ENCODE measurements at places on chromosomes 2 and 18.

GRCh38 chr2:105934467-105934866 is 189.8 kb downstream of the NCK2 start:
- no peak for DNase-seq

DNA sequence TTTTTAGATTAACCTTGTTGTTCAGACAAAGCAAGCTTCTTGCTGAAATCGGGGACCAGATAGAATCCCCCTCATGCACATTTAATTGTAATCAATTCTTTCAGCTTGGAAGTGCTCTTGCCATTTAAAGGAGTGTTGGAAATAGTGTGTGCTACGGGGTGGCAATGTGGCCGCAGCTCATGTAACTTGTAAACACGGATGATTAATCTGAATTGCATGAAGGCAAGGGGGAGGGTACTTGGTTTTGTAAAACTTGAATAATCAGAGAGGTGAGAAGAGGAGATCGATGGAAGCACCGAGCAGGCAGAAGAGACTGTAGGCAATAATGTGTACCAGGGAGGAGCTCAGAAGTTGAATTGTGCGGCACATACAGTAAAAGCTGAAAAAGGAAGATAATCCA is 273.5 kb downstream of the PTGR3 start:
- no peak for DNase-seq

GRCh38 chr2:29761278-29761677 is 160.1 kb downstream of the ALK start:
- DNase-seq, result no peak

DNA sequence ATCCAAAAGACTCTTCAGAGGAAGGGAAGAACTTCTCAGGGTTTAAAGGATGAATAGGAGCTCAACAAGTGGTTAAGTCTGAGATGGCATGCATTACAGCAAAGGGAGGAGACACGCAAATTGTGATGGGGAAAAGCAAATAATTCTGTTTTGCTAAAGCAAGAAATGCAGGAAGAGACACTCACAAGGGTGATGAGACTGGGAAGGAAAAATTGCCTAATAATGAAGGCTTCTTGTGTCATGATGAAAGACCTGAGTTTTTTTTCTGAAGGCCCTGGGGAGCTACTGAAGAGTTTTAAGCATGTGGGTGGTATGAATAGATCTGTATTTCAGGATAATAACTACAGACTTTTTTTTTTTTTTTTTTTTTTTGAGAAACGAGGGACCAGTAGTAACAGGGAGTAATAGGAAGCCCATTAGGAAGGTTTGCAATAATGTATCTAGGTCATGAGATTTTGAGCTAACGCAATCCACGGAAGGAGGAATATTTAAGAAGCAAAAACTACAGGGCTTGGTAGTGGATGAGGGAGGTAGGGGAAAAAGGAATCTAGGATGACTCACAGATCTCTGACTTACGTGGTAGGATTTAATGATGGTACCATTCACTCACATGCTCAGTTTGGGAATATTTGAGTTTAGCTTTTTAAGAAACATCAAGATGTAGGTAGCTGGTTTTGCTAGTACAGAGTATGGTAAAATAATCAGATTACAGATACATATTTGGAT is 16.0 kb upstream of the SERPINB3 start:
- no peak for DNase-seq

GRCh38 chr18:50749945-50750344 is 69.9 kb downstream of the MRO start:
- peak; percentile 63 for DNase-seq

- no peak for DNase-seq
Observed at GRCh38 chr2:100192825-100193224, 50.4 kb upstream of the AFF3 start.

DNA sequence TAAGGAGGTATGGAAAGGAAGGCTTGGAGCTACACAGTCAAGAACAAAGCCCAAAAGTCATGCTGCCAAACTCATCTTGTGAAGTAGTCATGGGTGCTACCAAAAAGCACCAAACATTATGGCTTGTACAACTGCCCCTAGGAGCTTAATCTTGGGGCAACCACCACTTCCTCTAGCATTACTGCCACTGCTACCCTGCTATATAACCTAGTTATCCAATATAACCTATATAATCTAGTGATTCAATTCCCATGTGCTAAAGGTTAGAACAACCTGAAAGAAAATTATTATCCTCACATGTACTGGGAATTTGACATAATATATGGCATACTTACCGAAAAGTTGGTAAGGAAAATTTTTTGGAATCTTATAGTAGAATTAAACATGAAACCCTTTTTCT is 102.6 kb upstream of the RBBP8 start:
- no peak for DNase-seq

GRCh38 chr2:166410828-166411472 is 35.2 kb upstream of the SCN9A start:
- DNase-seq, result no peak

- DNase-seq, result no peak
Observed at GRCh38 chr2:186637497-186637800, 47.6 kb downstream of the ITGAV start.

DNA sequence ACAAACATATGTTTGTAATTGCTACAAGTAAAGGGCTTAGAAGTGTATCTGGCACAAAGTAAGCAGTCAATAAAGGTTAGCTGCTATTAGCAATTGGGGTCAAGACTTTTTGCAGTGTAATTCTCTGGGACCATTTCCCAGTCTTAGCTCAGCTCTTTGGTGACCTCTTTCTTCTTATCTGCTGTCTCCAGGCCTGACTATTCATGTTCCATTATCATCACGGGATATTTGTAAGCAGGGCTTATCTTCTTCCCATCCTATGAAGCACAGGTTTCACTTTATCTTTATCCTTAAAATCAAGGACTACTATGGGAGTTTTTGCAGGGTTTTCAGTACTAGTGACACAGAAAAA is 131.7 kb downstream of the DOCK10 start:
- no peak for DNase-seq

GRCh38 chr2:30768036-30768686 is 39.1 kb downstream of the CAPN13 start:
- DNase-seq, result no peak

- DNase-seq, result no peak
Observed at GRCh38 chr2:2641541-2642410, 310.7 kb upstream of the MYT1L start.

DNA sequence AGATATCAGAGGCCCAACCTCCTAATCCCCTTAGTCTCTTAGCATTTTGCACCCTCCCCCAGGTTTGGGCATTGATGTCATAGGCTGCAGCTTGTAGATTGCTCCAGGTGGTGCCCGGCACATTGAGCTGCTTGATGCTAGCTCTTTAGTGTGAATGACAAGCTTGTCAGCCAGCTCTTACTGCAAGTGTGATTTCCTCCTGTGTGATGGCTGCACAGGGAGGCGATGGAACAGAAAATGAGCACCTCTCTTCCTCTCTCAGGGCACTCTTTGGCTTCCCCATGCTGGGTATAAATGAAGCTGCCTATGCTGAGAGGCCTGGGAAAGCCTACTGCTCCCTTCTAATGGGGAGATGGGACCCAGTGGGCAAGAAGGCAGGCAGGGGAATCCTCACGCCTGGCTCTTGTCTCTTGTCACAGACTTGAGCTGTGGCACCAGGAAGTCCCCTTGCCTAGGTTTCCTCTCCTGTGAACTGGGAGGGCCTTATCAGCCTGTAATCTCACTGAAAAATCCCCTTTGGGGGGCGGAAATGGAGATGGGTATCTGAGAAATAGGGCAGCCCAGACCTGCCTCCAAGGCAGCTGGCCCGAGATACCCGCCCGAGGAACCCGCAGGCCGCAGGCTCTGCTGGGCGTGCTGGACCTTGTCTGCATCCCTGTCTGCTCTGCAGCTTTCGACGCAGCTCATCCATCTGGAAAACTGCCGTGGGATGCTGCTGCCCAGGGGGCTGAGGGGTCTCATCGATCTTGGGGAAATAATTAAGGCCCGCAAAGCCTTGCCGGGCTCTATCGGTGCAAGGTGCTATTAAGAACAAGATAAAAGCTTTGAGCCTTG is 163.5 kb upstream of the CXCR4 start:
- no peak for DNase-seq

GRCh38 chr2:149129433-149129832 is 90.9 kb downstream of the LYPD6B start:
- DNase-seq, result no peak

DNA sequence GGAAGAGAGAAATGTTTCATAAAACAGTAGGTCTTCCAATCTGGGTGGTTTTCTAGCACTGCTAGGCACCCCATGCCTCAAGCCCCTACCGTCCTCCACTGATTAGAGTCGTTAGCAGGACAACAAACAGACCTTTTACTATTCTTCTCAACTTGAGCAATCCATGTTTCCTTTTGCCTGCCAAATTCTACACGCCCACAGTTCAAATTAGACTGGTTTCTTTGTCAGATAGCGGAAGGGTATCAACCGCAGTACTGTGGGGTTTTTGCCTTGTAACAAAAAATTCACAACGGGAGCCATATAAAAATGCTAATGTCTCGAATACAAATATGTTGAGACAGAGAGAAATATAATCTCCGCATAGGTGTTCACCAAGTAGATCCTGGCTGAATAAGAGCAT is 59.9 kb downstream of the VIT start:
- no peak for DNase-seq

Measured in NCI-H1417 (cell line).